ENCODE measurements at places on chromosomes 5 and 9.

- peak; percentile 80 for DNase-seq
Measured at GRCh38 chr9:21096172-21096900, 18.6 kb upstream of the IFNB1 start.

DNA sequence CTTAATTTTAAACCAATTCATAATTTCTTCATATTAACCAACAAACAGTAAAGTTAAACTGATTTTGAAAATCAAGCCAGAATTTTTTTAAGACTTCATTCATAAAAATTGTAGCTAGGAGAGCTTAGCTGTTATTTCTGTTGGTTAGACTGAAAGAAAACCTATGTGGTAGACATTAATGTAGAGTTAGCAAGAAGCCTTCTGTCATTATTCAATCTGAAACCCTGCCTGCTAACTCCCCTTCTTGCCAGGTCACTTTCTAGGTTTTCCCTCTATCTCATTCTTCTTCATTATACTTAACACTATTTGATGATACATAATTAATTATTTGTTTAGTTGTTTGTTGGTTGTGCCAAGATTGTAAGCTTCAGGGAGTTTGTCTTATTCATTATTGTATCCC is 304.3 kb upstream of the MEF2C start:
- DNase-seq: no peak

- no peak for DNase-seq
Measured at GRCh38 chr5:78102500-78102899, 192.0 kb downstream of the AP3B1 start.

DNA sequence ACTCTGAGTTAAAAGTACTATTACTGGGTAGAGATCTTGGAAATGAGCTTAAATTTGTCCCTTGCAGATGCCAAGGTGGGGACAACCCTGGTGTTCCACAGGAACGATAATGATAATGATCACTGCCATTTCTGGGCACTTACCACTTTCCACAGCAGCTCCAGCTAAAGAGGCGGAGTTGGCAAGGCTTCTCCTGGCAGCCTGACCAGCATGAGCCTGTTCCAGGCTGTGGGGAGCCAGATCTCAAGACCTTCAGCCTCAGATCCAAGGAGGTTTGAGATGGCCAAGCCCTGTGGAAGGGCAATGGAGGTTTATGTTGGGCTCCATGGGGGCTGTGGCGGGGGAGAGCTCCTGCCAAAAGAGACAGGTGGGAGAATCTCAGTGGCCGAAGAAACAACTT is 244.9 kb upstream of the MVB12B start:
- DNase-seq: no peak

GRCh38 chr5:78975035-78975434 is 10.1 kb downstream of the ARSB start:
- DNase-seq: no peak

DNA sequence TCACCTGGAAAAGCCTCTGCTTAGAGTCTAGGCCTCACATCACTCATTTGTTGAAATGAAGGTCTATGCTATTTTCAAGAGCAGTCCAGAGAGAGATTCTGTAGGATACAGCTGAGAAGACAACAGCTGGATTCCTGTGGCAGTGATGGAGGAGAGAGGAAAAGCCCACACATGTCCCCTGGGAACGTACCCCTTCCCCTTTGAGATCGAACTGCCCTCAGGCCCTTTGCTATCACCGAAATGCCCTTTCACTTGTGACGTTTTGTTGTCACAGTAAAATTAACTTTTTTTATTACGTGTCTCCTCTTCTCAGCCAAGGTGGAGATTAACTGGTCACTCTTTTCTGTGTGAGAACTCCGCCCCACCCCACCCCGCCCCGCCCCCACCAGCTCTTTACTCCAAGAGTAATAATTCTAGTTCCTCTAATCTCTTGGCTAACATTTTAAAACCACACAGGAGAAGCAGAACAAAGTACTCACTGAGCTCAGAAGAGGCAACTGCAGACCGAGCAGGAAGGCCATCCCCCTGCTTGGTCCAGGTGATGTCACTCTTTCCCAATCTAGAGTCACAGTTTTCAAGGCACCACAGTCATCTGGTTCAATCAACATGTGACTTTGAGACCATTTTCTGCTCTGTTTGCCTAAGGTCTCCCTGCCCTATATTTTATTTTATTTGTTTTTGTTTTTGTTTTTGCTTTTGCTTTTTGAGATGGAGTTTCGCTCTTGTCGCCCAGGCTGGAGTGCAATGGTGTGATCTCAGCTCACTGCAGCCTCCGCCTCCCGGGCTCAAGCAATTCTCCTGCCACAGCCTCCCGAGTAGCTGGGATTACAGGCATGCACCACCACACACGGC is 105.6 kb downstream of the SUSD1 start:
- DNase-seq: peak; percentile 59

- peak; percentile 94 for DNase-seq
Measured at GRCh38 chr5:112160652-112161391, 258.3 kb downstream of the EPB41L4A start.

DNA sequence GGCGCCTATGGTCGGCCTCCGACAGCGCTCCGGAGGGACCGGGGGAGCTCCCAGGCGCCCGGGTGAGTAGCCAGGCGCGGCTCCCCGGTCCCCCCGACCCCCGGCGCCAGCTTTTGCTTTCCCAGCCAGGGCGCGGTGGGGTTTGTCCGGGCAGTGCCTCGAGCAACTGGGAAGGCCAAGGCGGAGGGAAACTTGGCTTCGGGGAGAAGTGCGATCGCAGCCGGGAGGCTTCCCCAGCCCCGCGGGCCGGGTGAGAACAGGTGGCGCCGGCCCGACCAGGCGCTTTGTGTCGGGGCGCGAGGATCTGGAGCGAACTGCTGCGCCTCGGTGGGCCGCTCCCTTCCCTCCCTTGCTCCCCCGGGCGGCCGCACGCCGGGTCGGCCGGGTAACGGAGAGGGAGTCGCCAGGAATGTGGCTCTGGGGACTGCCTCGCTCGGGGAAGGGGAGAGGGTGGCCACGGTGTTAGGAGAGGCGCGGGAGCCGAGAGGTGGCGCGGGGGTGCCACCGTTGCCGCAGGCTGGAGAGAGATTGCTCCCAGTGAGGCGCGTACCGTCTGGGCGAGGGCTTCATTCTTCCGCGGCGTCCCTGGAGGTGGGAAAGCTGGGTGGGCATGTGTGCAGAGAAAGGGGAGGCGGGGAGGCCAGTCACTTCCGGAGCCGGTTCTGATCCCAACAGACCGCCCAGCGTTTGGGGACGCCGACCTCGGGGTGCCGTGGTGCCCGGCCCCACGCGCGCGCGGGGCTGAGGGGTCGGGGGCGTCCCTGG is 561 bp downstream of the DAPK1 start:
- DNase-seq: peak; percentile 64

DNA sequence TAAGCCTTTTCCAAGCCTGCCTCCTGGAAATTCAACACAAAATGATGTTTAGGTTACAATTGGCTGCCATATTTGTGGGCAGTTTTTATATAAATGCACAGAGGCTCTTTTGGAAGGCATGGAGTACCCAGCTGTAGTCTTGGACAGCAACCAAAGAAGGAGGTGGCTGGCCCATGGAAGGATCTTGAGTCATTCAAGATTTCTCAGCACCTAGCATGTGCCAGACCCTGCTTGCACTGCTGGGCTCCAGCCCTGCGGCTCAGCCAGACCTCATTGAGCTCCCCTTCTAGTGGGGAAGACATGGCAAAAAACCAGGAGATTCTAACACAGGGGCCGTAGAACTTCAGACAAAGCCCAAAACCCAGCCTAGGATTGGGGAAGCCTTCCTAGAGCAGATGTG is 22.1 kb downstream of the JADE2 start:
- DNase-seq: no peak
